ENCODE measurements at places on chromosomes 3 and 15. TPM values are rescaled to one million over a fixed set of nuclear protein-coding genes. Genes with fewer than 3 reads are reported as not detected.

DNA sequence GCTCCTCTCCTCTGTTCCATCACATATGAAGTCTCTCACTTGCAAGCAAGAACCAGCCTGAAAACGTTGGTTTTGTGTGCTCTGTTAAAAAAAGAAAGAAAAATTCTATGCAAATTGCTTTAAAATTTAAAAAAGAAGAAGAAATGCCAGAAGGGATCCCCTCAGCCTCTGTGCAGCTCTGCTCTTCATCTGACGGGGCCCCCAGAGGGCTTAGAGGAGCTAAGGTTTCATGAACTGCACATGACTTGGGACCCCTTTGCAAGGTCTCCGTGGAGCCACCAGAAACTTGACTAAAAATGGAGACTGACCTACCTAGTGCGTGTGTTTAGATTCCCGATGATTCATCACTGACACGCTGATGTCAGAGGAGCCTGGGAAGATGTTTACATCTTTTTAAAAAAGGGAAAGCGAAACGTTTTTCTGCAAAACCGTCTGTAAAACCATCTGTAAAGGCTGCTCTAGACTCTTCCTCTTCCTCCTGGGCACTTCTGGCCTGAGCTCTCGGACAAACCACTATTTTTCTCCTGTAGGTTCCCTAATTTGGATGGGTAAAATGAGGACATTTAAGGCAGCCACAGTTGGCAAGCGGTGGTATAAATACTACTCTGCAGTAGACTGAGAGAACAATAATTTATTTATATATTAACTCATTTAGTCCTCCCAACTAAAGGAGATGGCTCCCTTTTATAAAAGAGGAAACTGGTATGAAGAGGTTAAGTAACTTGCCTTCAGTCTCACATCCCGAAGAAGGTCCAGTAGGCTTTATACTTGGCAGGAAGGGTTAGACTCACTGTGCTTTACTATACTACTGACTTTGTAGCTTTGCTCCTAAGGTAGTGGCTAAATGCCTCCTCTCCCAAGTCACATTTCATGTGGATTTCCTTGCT, 67.2 kb upstream of the POLG start:
- H3K4me1 ChIP-seq: no peaks in the 10 kb centered on the region
- no peak overlapping the region for H3K4me3 ChIP-seq
- no peaks in the 10 kb centered on the region for H3K36me3 ChIP-seq
- peaks cover 100% of the 10 kb centered on the region for H3K27me3 ChIP-seq

- peaks cover 4% of the 10 kb centered on the region for H3K4me1 ChIP-seq
- no peaks in the 10 kb centered on the region for H3K27me3 ChIP-seq
- no peak overlapping the region for H3K27ac ChIP-seq
- DNase-seq: no peak
Measured at GRCh38 chr15:29320420-29320819, 50.8 kb upstream of the NSMCE3 start.

DCUN1D1 gene
- total RNA-seq: 22.8 TPM

PLCH1 gene
- 6.2 TPM for total RNA-seq

- DNase-seq: no peak
- no peaks in the 10 kb centered on the region for H3K36me3 ChIP-seq
- H3K4me1 ChIP-seq: peaks cover 7% of the 10 kb centered on the region
Measured at GRCh38 chr3:62175161-62175560, 198.2 kb downstream of the FEZF2 start.

- no peak overlapping the region for H3K4me3 ChIP-seq
- no peaks in the 10 kb centered on the region for H3K36me3 ChIP-seq
- no peak for DNase-seq
Measured at GRCh38 chr3:152317956-152318355, 49.2 kb downstream of the MBNL1 start.

CTXND1 gene
- 0.07 TPM for total RNA-seq

NEIL1 gene
- 35.7 TPM for total RNA-seq

GCNT3 gene
- not detected for total RNA-seq

PRR20G gene
- total RNA-seq: not detected

DNA sequence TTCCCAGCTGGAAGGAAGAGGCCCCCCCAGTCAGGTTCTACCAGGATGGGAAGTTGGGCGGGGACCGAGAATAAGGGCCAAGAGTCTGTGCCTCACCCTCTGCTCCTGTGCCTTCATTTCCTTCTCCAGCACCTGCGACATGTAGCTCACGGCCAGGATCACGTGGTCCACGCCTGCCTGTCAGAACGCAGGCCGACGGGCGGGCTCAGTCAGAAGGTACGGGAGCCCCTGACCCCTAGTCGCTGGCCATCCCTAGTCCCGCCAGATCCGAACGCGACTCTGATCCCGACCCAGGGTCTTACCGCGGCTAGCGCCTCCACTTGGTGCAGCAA, 489 bp downstream of the GMPPB start:
- peaks cover 16% of the 10 kb centered on the region for H3K36me3 ChIP-seq
- no peaks in the 10 kb centered on the region for H3K4me1 ChIP-seq
- peak; percentile 63 for DNase-seq

NMD3 gene
- 36.8 TPM for total RNA-seq

Measured in cardiac muscle cell (in vitro differentiated cells and primary cell).